ENCODE measurements at places on chromosomes 11 and 22.

GRCh38 chr11:3128356-3129180, 36.5 kb downstream of the OSBPL5 start:
- DNase-seq: no peak

GRCh38 chr11:127037001-127037400, 36.4 kb upstream of the KIRREL3 start:
- no peak for DNase-seq

- DNase-seq: no peak
Observed at GRCh38 chr22:33038131-33038772, 19.9 kb downstream of the SYN3 start.

- DNase-seq: peak; percentile 32
Observed at GRCh38 chr11:46352063-46352841, 5.0 kb downstream of the DGKZ start.

DNA sequence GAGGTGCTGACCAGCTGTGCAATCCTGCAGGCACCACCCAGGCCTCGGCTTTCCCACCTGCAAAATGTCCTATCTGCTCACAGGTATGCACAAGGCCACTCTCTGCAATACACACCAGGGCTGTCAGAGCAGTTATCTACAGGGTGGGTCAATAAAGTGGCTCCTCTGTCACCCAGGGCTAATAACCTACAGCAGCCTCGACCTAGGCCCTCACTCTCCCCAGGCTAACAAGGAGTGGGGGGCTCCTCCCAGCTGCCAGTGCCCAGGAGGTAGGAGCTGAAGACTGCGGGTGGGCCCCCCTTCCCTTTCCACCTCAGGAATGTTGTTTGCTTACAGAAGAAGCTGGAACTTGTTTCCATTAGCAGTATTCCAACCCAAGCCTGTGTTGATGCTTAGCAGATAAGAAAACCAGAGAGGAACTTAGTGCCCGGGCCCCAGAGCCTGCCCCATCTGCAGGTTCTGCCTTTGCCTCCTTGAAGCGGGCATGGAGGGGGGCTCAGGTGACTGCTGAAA, 26.8 kb downstream of the MYH9 start:
- peak; percentile 69 for DNase-seq

- no peak for DNase-seq
Observed at GRCh38 chr22:50701076-50701419, 28.4 kb downstream of the SHANK3 start.
